Keratinocyte (primary cell): ENCODE measurements at places on chromosomes 13 and 19. TPM values are rescaled to one million over a fixed set of nuclear protein-coding genes. Genes with fewer than 3 reads are reported as not detected.

DNA sequence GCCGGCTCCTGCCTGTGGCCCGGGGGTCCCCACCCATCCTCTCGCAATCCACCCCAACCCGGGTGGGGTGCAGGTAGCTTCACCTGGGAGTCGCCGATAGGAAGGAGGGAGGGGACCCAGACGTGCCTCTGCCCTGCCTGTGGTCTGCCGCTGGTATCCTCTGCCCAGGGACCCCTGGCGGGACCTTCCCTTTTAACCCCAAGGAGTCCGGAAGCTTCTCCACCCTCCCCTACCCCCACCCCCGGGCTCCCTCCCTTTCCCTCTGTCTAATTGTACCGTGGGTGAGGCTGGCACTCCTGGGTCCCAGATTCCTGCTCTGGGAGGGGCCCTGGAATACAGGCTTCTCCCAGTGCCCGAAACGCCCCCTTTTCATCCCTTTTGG is at the start of gene KLK10:
TSS of gene KLK10 (minus strand) at position 166 of the 382 bp plus-strand sequence. CDS start 579 bp downstream, outside the sequence.
- H3K4me3 ChIP-seq, result peak within 1 kb of the TSS; percentile 65
- H3K27me3 ChIP-seq, result no peaks in the 10 kb centered on the region
- H3K27ac ChIP-seq, result peak within 1 kb of the TSS; percentile 54
- DNase-seq, result no peak
- H3K4me1 ChIP-seq, result peaks cover 16% of the 10 kb centered on the region
- peaks cover 13% of the 10 kb centered on the region for H3K36me3 ChIP-seq

TNNT1 gene
- polyA plus RNA-seq, result 89.7 to 113 TPM (median 99.6 TPM) in 3 replicates

KCNJ14 gene
- 0.34 to 0.46 TPM (median 0.39 TPM) in 3 replicates for polyA plus RNA-seq

ICAM3 gene
- polyA plus RNA-seq, result 3.4 to 5.5 TPM (median 4.7 TPM) in 3 replicates

DNA sequence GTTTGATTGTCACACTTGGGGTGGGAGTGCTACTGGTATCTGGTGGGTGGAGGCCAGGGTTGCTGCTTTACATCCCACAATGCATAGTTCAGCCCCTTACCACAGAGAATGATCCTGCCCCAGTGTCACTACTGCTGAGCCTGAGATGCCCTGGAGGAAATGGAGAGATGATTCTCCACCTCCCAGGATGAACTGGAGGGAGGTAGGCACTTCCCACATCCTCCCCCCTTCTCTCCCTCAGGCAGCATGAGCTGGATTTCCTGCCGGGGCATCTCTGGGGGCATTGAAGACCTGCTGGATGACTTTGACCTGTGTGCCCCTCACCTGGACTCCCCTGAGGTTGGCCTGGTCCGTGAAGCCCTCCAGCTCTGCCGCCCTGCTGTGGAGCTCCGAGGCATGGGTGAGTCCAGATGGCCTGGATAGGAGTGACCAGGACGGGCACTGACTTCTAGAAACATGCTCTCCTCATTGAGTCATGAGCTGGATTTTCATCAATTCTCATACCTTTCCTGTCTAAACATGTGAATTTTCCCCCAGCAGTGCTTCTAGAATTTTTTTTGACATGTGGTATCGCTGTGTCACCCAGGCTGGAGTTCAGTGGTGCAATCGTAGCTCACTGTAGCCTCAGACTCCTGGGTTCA is 45.3 kb downstream of the NWD1 start:
- peak; percentile 55 for DNase-seq
- peak overlapping the region; percentile 85 for H3K27ac ChIP-seq
- no peaks in the 10 kb centered on the region for H3K27me3 ChIP-seq
- H3K4me1 ChIP-seq, result peaks cover 15% of the 10 kb centered on the region

GRCh38 chr13:97028441-97029299 is 34.4 kb upstream of the OXGR1 start:
- no peak overlapping the region for H3K27ac ChIP-seq
- peaks cover 3% of the 10 kb centered on the region for H3K4me1 ChIP-seq
- no peak for DNase-seq

CYP2S1 gene
- 4.9 to 5.8 TPM (median 4.9 TPM) in 3 replicates for polyA plus RNA-seq

GRCh38 chr13:72093262-72093661 is 226.3 kb upstream of the DACH1 start:
- H3K4me3 ChIP-seq, result no peak overlapping the region
- H3K27ac ChIP-seq, result no peak overlapping the region
- no peak for DNase-seq
- no peaks in the 10 kb centered on the region for H3K36me3 ChIP-seq
- H3K27me3 ChIP-seq, result no peaks in the 10 kb centered on the region

GRCh38 chr19:33781996-33782395 is 14.7 kb upstream of the KCTD15 start:
- peaks cover 8% of the 10 kb centered on the region for H3K4me1 ChIP-seq
- no peak for DNase-seq
- H3K27me3 ChIP-seq, result peaks cover 27% of the 10 kb centered on the region
- H3K4me3 ChIP-seq, result no peak overlapping the region

BRSK1 gene
- 0.46 to 1.1 TPM (median 0.98 TPM) in 3 replicates for polyA plus RNA-seq
